HT-29 (cell line): ENCODE measurements at places on chromosomes 12 and 14. TPM values are rescaled to one million over a fixed set of nuclear protein-coding genes. Genes with fewer than 3 reads are reported as not detected.

Gene PELI2
- 3.1 and 3.8 TPM in 2 replicates for total RNA-seq

GRCh38 chr12:6745741-6746525, 7.0 kb downstream of the MLF2 start:
- DNase-seq = no peak

- DNase-seq = no peak
Observed at GRCh38 chr12:4223273-4223845, 50.2 kb upstream of the CCND2 start.

GRCh38 chr12:93404961-93405849, 27.5 kb downstream of the NUDT4 start:
- DNase-seq = no peak

GRCh38 chr14:54225457-54226060, 171.2 kb upstream of the CDKN3 start:
- DNase-seq = no peak

Gene SMIM41
- total RNA-seq = not detected in 2 replicates

DNA sequence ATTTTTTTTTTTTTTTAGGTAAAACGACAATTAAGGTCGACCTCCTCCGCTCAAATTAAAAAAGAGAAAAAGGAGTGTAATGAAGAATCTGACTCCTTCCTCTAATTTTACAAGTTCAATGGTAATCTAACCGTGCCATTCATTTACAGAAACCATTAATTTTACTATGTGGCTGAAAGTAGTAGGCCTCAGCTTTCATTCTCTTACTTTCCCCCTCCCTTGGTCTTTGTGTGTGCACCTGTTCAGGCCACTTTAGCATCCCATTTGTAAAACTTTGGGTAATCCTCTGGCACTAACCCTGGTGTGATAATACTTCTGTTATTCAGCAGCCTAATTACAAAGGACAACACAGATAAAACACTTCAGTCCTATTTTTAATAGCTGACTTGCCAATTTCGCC, 128.1 kb downstream of the ASCL1 start:
- DNase-seq = no peak

Gene TSPAN8
- total RNA-seq = 261 and 269 TPM in 2 replicates

GRCh38 chr12:89477633-89478279, 46.8 kb downstream of the GALNT4 start:
- no peak for DNase-seq

Gene HOXC4
- total RNA-seq = 4.0 and 6.8 TPM in 2 replicates

DNA sequence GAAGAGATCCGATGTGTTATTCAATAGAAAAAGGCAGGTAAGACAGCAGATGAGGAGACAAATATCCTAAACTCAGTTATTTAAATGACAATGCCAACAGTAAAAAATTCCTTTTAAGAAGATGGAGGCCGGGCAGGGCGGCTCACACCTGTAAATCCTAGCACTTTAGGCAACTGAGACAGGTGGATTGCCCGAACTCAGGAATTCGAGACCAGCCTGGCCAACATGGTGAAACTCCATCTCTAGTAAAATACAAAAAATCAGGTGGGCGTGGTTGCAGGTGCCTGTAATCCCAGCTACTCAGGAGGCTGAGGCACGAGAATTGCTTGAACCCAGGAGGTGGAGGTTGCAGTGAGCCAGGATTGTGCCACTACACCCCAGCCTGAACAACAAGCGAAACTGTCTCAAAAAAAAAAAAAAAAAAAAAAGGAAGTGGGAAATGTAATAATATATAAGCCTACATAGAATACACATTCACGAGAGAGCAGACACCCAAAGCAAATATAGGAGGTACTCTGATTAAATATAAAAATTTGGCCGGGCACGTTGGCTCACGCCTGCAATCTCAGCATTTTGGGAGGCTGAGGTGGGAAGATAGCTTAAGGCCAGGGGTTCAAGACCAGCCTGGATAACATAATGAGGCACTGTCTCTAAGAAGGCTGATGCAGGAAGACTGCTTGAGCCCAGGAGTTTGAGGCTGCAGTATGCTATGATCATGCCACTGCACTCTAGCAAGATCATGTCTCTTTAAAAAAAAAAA, 19.0 kb downstream of the CORO1C start:
- DNase-seq = no peak
